ENCODE measurements at places on chromosomes 12 and 14.

DNA sequence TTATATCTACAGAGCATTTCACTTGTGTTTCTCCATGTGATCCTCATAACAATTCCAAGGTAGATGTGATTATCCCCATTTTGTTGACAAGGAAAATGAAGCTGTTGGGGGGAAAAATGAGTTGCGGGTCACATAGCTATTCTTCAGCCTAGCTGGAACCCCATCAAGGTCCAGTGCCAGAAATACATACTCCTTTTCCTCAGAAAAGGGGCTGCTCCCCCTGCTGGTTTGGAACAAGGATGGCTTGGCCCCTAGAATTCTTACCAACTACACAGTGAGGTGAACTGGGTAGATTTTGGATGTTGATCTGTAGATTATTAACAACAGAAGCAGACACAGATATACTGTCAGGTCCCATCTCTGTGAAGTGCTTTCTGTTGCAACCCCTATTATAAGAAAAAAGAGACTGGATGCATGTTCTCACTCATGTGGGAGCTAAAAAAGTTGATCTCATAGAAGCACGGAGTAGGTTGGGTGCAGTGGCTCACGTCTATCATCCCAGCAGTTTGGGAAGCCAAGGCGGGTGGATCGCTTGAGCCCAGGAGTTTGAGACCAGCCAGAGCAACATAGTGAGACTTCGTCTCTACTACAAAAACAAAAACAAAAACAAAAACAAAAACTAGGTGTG is 8.9 kb downstream of the IKZF4 start:
- peak; percentile 61 for DNase-seq

- DNase-seq, result no peak
Observed at GRCh38 chr12:61111218-61111617, 1149.0 kb upstream of the USP15 start.

GRCh38 chr12:116599285-116600136 is 40.3 kb downstream of the MAP1LC3B2 start:
- peak; percentile 47 for DNase-seq

DNA sequence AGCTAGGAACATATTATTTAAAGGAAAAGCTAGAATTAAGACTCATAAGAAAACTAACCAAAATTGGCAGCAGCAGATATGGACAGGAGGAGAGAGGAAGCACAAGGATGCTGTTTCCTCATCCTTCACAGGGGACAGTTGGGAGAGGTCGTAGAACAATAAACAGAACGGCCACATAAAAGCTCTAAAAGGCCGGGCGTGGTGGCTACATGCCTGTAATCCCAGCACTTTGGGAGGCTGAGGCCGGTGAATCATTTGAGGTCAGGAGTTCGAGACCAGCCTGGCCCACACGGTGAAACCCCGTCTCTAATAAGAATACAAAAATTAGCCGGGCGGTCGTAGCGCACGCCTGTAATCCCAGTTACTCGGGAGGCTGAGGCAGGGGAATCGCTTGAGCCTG is 10.5 kb downstream of the TCL1B start:
- no peak for DNase-seq

GRCh38 chr12:70267550-70267949 is 24.3 kb downstream of the CNOT2 start:
- DNase-seq, result no peak

GRCh38 chr12:38961683-38962082 is 56.3 kb upstream of the CPNE8 start:
- no peak for DNase-seq

DNA sequence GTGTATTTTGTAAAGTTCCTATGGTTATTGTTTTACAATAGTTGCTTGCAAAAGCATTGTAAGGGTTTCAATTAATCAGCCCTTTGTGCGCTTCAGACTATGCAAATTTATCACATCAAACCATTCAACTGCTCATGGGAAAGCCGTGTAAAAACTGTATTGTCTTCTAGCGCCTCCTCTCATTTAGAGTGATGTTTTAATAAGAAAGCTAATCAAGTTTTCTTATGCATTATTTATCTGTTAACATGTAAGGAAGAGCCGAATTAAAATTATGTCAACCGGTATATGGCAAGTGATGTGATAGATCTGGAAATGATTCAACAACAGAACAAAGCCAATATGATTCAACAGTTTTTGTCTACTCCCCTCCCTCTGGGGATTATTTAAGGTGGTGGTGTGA is 92.5 kb upstream of the RFX4 start:
- no peak for DNase-seq

DNA sequence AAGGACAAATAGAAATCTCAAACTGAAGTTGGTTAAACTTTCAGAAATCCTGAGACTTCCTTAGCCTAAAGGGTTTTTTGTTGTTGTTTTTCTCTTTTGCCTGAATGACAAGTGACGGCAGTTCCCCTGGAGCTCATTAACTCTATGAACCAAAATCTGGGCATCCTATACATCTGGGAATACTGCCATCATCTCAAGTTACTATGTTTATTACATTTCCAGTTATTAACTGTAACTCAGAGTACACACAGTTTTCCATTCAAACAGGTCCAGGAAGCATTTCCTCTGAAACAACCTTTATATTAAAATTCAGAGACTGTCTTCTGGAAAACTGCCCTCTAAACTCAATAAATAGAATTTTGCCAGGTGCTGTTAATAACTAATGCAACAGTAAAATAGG is 55.6 kb upstream of the CDKL1 start:
- DNase-seq, result no peak

DNA sequence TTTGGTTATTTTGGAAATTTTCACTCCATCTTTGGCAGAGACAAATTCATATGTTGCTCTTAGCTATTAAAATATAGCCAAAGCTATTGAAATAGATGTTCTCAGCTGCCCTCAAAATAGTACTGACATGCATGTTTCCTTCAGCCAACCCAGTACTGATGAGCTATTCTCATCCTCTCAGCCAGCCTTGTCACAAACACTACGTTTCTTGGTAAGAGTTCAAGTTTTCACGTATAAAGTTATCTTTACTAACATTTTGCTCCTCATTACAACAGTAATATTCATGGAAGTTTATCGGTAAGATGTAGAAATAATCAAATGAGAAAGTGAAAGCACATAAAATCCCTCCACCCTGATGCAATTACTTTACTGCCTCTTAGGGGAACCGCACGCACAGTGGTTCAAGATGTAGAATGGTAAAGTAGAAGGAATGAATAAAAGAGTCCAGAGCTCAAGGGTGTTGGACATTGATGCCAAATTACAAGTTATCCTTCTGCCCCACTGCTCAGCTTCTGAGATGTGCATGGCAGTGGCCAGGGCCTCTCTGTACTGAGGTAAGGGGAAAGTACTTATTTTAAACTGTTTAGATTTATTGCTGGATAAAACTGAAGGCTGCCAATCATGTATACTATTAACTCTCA is 20.7 kb downstream of the GCH1 start:
- DNase-seq, result no peak

DNA sequence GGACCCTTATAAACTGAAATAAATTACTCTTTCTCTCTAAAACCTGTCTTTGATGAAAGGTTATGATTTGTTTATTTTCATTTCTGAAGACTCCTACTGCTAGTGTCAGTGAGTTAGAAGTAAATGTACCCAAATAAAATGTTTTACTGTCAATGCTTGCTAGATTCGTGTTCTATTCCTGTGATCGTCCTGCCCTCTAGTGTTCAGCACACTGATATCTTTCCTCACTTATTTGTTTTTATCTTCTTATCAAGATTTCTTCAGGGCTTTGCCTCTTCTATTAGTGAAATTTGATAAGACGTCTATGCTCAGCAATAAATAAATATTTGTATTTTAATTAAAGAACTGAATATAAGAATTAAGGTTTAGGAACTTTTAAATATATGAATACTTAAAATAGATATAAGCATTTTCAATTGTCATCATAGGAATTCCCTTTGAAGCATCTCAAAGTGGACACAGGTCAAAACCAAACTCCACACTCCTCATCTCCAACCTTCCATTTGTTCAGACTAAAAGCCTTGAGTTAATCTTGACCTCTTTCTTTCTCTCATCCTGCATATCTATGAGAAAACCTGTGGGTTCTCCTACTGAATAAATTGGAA is 75.8 kb downstream of the C12orf50 start:
- DNase-seq, result peak; percentile 30

DNA sequence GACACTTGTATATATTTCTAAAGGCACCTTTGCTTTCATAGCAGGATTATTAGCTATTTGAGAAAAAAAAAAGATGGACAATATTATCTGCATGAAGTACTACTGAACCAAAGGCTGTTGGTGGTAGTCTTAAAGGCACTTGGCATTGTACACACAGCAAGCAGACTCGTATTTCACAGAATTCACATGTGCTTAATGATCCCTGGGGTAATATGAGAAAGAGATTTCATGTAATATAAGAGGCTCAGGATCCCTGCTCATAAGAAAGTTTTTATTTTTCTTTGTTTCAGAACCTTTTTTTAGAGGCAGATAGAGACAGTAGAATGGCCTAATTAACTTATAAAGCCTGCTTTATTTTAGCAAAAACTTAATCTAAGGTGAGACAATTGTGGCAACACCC is 59.5 kb downstream of the SYNE2 start:
- DNase-seq, result no peak

- DNase-seq, result no peak
Observed at GRCh38 chr14:73722581-73722980, 8.4 kb upstream of the PNMA1 start.

GRCh38 chr12:87861791-87862190 is 167.4 kb downstream of the C12orf50 start:
- DNase-seq, result no peak

GRCh38 chr12:10721651-10722501 is 1.2 kb downstream of the YBX3 start:
- DNase-seq, result peak; percentile 86

Measured in amniotic stem cell (primary cell).